Activated CD4-positive, CD25-positive, alpha-beta regulatory T cell (primary cell): ENCODE measurements at places on chromosomes 3 and 15.

- no peak for DNase-seq
Measured at GRCh38 chr3:115996420-115997108, 373.3 kb downstream of the GAP43 start.

DNA sequence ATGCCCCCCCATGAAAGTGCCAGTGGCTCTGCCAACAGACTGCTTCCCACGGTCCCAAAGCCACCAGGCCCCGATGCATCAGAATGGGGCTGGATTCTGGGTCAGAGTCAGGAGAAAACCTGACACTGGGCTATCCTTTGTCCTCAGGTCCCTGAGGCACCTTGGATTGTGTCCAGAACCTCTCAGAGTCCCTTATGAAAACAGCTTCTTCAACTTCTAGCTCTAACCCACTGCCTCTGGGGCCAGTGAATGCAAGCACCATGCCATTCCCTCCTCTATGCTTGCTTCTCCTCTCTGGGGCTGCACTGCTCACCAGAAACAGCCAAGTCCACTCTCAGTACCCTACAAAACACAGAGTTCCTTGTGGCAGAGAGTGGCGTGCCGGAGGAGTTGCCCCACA, 9.9 kb downstream of the CRABP1 start:
- DNase-seq = no peak

DNA sequence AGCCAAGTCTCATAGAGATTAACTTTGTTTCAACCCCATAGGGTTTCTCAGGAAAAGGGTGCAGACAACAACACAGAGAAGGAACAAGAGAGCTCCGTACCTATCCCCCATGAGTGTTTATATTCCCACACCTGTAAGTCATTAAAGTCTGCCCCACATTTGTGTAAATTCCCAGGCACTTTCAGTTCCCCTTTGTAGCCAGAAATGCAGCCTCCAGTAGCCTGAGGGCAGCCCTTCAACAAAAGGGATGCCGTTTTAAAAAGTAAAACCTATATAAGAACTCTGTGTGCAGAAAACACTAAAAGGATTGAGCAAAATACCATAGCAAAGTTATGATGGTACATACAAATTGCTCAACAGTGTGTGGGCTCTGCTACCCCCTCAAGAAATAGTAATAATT, 59.7 kb upstream of the TMEM108 start:
- DNase-seq = no peak

GRCh38 chr15:69320977-69321554, 22.4 kb downstream of the PAQR5 start:
- no peak for DNase-seq

DNA sequence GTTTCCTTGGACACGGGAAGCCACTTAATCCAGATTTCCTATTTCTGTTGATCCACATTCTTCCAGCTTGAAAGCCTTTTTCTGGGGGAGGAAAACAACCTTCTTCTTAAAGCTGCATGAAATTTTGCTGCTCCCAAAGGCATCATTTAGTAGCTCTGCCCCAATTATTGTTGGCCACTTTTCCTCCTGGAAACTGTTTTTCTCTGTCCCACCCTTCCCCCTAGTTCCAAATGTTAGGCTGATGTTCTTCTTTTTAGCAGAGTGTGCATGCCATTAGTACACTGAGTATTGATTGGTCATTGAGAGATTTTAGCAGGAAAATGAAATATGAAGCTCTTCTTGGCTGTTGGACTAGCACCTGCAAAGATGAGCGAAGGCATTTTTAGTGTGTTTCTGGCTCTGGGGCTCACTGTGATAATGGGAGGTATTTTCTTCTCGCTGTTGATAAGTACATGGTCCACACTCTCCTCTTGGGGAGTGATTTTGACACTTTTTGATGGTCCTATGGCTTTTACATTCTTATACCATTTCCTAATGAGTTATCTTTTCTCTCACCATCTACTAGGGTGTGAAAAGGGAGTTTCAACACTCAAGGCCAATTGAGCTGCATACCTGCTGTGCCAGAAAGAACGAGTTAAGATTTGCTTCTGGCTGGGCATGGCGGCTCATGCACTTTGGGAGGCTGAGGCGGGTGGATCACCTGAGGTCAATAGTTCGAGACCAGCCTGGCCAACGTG, 200.5 kb downstream of the PTPRG start:
- DNase-seq = no peak

- DNase-seq = no peak
Measured at GRCh38 chr3:100562224-100562857, 47.1 kb upstream of the ADGRG7 start.

- no peak for DNase-seq
Measured at GRCh38 chr3:54120657-54121413, 1.5 kb upstream of the CACNA2D3 start.

GRCh38 chr15:40942337-40942854, 10.9 kb upstream of the CHAC1 start:
- no peak for DNase-seq

DNA sequence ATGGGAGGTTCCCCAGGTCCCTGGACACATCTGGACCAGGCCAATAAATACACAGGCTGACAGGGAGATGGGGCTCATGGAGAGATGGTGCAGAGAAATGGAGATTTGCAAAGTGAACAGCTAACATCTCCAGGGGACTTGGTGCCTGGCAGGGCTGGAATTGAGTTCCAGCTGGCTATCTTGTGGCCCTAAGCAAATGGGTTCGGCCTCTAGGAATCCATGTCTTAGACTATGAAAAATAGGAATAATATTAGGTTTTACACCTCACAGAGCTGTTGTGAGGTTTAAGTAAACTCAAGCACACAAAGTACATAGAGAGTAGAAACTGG, 82.9 kb upstream of the SPATA12 start:
- DNase-seq = no peak

DNA sequence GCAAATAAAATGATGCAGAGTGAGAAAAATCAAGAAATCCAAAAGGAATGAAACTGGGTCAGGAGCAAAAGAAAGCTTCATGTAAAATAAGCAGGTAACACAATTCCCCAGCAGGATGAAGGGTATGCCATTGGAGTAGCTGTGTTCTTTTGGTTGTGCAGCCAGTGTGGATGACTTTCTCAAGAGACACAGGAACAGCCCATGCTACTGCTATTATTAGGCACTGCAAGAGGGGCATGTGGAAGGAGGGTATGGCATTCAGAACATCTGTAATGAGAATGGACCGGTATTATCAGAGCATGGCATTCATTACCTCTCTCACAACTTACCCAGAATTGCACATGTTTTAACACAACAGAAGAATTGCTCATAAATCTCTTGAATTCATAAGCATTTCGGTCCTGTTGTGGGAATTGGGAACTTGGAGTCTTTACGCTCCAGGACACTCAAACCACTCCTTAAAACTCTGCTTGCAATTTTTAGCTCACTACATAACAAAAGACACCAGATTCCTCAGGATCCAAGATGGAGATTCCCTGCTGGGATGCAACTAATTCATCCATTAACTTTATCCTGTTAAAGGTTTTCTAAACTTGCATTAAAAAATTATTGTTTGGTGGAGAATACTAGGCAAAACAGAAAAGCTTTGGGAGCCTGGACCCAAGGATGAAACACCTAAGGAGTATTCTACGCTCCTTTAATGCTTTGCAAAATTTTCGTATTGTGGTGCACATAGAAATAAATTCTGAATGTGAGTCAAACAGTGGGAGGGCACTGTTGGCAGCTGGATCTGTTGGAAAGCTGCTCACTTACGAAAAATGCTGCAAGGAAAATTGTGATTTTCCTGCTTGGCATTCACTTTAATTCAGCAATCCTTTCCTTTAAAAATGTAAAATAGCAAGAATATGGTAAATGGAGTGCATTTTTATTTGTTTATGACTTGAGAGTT, 34.6 kb upstream of the CDIN1 start:
- no peak for DNase-seq

GRCh38 chr3:185797108-185797881, 27.5 kb downstream of the IGF2BP2 start:
- DNase-seq = no peak

DNA sequence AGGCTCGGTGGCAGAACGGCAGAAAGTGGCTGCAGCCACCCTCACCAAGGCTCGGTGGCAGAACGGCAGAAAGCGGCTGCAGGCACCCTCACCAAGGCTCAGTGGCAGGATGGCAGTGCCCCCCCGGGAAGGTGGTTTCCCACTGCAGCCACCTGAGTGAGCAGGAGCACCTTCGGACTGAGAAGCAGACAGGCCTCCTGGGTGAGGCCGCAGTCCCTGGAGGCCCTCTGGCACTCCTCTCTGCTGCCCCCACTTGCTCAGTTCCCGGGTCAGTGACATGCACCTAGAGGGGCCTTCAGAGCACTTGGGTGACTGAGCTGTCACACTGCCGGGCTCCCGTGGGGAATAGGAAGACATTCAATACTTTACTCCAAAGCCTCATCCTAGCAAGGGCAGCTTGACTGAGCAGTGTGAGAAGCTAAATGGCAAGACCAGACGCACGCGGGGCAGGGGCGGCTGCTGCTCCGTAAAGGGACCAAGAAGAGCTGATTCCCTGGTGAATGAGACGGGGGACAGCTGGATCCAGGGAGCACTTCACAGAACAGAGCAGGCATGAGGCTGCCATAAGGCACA, 62.7 kb downstream of the PCSK6 start:
- DNase-seq = no peak

- DNase-seq = no peak
Measured at GRCh38 chr3:172546105-172546504, 22.9 kb upstream of the TNFSF10 start.

- no peak for DNase-seq
Measured at GRCh38 chr3:15683253-15683652, 81.7 kb downstream of the BTD start.

GRCh38 chr3:105493305-105493892, 126.7 kb downstream of the ALCAM start:
- DNase-seq = no peak

DNA sequence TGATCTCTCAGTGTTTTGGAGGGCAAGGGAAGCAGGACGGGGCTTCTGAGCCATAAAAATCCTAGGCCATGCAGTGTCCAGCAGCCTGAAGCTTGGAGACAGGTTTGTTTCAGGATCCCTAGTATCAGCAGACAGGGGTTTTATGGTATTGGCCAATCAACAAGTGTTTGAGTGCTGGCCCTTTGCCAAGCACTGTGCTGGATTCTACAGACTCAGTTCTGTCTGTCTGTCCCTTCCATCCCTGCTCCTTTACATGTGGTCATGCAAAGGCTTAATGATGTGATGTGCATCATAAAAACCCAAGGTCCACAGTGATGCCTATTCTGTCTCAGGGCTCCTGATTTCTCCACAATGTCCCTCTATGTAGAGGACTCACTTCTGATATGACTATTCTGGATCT, 184.1 kb downstream of the LRTM1 start:
- no peak for DNase-seq

DNA sequence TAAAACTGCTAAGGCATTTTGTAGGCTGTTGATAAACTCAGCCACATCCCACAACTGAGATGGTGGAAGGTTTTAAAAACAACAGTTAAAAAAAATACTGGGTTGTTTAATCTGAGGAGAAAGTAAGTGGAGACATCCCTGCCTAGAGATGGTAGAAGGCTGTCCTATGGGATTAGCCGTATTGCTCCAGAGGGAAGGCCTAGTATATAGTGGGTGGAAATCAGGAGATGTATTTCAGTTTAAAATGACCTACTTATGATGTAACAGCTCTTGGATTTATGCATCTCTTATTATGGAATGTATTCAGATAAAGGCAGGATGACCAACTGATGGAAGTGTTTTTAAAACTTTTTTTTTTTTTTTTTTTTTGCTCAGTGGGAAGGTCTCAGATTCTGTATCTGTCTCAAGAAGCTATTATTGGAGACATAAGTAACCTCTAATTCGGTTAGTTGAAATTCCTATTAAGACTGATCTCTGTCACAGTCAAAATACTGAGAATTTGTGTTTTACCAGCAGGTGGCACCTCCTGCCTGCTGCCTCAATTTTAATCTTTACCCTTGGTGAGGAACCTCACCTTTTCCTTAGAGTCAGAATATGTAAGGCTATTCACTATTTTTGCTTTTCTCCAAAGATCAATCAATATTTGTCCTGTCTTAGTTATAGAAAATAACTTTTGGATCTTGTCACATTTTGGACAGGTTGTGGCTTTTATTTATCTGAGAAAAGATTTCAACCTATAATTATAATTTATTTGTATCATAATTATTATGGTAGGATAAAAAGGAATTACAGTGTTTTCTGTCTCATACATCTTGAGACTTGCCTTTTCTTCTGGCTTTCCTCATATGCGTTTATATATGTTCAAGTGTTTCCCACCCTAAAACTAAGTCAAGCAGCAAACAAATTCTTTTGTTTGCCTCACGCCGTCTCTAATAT, 63.0 kb downstream of the VPS8 start:
- DNase-seq = no peak

DNA sequence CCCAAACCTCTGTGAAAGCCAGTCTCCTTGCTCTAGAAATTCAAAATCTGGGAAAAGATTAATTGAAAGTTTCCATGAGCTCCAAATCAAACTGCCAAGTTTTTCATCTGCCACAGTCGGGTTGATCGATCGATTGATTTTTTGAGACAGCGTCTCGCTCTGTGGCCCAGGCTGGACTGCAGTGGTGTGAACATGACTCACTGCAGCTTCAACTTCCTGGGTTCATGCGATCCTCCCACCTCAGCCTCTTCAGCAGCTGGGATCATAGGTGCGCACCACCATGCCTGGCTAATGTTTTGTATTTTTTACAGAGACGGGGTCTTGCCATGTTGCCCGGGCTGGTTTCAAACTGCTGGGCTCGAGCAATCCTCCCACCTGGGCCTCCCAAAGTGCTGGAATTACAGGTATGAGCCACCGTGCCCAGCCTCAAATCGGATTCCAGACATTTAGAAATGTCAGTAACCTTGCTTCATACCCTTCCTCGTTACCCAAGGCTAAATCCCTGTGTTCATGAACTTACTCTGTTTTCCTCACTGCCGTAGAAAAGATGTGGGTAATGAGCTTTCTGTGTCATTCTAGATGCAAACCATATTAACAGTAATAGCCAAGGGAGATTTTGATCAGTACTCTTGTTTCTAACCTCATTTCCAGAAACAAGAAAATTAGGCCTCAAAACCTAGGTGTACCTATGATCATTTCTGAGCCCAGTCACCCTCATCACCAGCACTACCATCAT, 105.9 kb upstream of the AKAP13 start:
- DNase-seq = no peak

GRCh38 chr3:39272191-39272590, 7.6 kb downstream of the CX3CR1 start:
- DNase-seq = no peak

GRCh38 chr3:139134678-139135372, 90.1 kb upstream of the PRR23C start:
- DNase-seq = no peak

GRCh38 chr15:66763186-66764071, 61.4 kb downstream of the SMAD6 start:
- DNase-seq = no peak

- DNase-seq = no peak
Measured at GRCh38 chr15:42343596-42344232, 15.6 kb upstream of the CAPN3 start.
